ENCODE measurements at places on chromosomes 12 and 14.

DNA sequence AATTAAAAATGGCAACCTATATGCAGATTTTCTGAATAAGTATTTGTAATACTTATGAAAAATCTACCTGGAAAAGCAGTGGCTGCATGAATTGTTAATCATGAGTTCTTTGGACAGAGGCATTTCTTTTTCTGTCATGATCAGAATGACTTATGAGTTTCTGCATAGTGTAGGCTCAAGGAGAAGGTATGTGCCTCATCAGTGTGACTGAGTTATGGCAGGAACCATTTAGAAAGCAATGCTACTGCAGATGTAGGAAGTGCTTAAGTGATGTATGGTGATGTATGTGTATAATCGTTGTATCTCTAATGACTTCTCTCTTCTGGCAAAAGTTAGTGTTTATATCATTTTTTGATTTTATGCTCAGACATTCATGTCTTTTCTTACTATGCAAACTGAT lies 816.4 kb upstream of the FBXO33 start:
- DNase-seq = no peak

GRCh38 chr14:55519473-55520080 lies 60.4 kb upstream of the KTN1 start:
- DNase-seq = peak; percentile 7

- DNase-seq = no peak
Observed at GRCh38 chr14:29911810-29912209, 15.8 kb downstream of the PRKD1 start.

DNA sequence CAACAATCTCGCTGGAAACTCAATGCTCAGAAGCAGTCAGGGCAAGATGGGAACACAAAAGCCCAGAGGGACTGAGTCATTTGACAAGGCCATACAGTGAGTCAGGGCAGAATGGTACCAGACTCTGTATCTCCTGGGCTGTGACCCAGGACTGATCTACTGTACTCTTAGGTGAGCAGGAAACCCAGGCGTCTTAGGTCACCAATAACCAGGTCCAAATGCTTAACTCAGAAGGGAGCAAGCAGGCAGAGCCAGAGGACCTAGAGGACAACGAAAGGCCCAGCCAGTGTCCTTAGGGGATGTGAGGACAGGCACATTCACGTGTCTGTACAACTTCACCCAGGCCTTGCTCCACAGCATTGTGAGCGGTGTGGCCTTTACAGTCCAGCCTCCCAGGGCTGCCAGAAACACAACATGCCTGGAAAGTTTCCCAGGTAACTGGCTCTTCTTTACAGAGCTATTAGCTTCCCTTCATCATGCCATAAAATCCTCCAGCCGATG lies 69.9 kb downstream of the ARL6IP4 start:
- no peak for DNase-seq

DNA sequence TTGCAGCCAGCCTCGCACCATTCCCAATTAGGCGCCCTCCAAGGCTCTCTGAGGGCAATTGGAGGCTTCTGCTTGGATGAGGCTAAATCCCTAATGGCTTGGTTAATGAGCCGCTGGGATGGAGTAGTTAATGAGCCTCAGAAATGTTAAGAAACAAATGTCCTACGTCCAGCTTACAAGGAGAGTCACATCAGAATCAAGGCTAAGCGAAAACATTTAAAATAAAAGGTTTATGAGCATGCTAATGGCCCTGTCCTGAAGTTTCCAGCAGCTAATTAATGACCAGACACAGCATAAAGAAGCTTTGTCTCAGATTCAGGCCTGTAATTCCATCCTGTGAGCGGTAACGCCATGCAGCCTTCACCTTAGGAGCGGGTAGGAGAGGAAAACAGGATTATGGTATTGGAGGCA lies 200.7 kb upstream of the BCL2L14 start:
- DNase-seq = no peak

- DNase-seq = peak; percentile 64
Observed at GRCh38 chr14:94681300-94682060, 69.3 kb downstream of the SERPINA3 start.

GRCh38 chr12:99027461-99027860 lies 382.4 kb downstream of the APAF1 start:
- DNase-seq = no peak

- no peak for DNase-seq
Observed at GRCh38 chr12:78795934-78796445, 68.6 kb upstream of the SYT1 start.

GRCh38 chr14:67413806-67414769 lies 2.1 kb upstream of the PLEK2 start:
- DNase-seq = peak; percentile 72

DNA sequence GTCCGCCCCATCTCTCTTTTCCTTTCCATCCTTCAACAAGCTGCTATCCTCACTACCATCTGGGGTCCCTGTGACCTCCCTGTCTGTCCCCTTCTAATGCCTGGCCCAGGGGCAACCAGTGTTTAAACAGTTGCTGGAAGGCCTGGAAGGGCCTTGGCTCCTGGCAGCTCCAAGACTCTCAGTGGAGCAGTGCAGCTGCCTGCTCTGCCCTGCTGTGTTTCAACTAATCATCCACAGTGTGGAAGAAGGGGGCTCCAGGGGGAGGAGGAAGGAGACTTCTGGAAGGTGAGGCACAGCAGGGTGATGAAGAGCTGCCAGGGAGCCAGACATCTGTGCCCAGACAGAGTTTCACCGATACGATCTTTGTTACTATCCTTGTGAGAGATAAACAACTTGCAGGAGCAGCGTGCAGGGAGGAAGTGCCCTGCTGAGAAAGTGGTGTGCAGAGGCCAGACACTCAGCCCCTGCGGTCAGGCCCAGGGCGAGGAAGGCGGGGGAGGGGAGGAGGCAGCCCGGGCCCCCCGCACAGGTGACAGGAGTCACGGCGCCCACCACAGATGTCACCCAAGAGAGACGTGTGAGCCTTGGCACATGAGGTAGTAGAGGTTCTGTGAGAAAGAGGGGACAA lies 1061.8 kb downstream of the BCL11B start:
- DNase-seq = peak; percentile 12

DNA sequence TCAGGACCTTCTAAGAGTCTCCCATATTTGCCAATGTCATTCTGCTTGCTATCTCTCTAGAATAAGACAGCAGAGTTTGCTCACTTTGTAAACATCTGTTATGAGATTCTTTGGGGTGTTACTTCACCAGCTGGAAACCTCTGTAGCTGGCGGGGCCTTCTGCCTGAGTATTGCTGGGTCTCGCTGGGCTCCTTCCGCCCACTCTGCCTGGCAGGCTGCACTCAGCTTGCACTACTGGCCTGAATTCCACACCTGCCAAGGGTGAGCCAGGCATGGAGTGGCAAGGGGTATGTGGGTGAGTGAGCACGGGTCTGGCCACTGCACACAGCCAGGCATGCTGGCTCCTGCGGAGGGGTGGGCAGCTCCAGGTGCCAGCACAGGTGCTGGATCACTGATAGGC lies 267.3 kb upstream of the PDE3A start:
- DNase-seq = no peak

All from hematopoietic multipotent progenitor cell treated with erythropoietin and hydrocortisone succinate and interleukin-3 and kit ligand, for 4 days (in vitro differentiated cells).